ENCODE measurements at places on chromosomes 12 and 14.

DNA sequence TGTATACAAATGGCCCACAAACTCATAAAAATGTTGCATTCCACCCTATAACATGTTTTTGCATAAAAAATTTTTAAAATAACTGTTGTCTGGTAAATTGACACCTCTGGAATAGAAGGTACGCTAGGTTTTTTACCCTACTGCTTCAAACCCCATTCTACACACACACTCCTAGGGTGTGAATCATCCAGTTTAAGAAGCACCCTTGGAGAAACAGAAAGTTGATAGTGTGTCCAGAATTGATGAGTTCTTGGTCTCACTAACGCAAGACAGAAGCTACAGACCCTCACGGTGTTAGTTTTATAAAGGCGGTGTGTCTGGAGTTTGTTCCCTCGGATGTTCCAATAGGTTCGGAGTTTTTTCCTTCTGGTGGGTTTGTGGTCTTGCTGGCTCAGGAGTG, 158.5 kb downstream of the KLRB1 start:
- DNase-seq = no peak

DNA sequence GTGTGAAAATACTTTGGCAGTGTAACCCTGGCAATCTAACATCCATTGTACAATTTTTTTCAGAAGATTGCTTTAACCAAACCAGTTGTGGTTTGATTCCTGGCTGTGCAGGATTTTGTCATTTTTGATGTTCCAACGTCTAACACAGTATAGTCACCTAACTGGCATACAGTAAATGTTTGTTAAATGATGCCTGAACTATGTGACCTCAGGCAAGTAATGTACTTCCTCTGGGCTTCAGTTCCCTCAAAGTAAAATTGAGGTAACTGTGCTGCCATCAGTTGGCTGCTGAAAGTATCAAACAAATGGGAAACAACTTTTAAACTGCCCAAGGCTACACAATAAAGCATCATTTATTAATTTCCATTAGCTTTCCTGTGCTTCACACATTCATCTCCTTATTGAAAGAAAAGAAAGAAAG, 4.3 kb downstream of the TM7SF3 start:
- DNase-seq = no peak

DNA sequence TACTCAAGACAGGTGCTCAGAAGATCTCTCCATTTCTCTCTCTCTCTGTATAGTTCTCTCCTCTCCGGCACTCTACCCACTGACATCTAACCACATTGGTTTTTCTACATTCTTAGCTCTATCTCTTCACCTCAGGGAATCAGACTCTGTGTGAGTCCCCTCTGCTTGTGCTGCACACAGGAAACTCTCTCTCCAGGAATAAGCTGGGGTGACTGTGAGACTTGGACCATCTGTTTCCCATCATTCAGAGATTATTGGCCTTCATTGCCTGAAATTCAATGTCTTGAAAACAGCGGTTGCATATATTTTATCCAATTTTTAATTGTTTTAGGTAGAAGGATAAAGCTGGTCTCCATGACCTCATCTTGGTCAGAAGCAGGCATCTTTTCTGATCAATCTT, 105.0 kb downstream of the SLC35F4 start:
- DNase-seq = no peak

GRCh38 chr12:45498645-45499044, 230.9 kb upstream of the ARID2 start:
- DNase-seq = no peak

GRCh38 chr12:121255433-121255832, 41.1 kb downstream of the CAMKK2 start:
- peak; percentile 29 for DNase-seq

GRCh38 chr12:123278101-123278627, 6.5 kb upstream of the CDK2AP1 start:
- DNase-seq = no peak

GRCh38 chr14:67999705-68000384, 180.3 kb downstream of the RAD51B start:
- no peak for DNase-seq

- no peak for DNase-seq
Observed at GRCh38 chr12:4649358-4649661, 396 bp downstream of the NDUFA9 start.

DNA sequence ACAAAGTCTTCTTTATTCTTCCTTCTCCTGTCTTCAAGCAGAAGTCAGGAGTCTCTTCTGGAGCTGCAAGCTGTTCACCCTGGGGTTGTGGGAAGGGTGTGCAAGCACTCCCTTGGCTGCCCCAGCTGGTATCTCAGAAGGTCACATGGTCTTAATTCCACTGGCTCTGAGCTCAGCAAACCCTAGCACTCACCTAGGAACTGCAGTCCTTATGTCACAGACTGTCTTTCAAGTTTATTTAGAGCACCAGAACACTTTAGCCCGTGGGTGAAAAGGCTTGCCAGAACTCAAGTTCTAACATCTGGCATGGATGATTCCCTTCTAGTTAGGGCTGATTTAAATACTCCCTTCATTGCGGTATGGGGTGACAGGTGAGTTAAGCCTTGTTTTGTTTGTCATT, 379.0 kb downstream of the CCER1 start:
- DNase-seq = no peak

DNA sequence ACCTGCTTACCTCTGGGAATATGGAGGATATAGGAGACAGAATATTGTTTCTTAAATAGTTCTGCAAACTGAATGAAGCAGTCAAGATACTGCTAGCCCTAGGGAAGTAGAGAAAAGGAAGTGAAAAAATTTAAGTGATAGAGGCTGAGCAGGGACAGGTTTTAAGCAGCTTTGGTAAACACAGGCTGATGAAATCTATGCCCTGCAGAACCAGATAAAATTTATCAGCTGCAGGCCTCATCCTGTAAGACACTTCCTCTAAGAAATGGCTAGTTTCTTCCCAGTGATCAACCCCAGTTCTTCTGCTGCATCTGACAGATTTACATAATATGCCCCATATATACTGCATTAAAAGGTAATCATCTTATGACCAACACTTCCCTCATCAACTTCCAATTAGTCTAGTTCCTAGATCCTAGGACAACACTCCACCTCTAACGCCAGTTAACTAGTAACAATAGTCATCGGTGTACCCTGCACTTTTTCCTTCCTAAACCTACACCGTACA, 1.3 kb upstream of the ESYT1 start:
- no peak for DNase-seq

DNA sequence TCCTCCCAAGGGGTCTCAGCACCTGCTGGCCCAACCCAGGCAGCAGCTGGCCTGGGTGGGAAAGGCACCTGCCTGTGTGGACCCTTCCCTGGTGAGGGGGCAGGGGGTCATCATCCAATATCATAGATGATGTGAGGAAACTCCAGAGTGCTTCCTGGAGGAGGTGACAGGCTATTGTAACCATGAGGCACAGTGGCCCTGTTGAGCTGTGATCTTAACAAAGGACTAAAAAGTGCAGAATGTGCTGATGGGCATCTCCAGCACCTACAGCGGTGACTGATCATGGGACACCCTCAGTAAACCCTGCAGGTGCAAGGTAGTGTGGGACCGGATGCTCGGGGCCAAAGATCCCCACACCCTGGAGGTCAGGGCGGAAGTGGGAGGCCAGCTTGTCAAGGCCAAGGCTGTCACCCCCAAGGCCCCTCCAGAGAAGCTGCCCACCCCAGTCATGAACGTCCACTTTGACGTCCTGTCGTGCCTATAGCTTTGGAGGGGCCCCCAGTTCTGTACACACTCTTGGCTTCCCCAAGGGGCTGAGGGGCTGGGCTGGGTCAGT, 7.5 kb downstream of the MMP17 start:
- no peak for DNase-seq

All from ELF-1 (cell line).